Kidney capillary endothelial cell (primary cell): ENCODE measurements at places on chromosomes 1 and 21.

GRCh38 chr21:44890961-44891541, 17.6 kb upstream of the PTTG1IP start:
- DNase-seq, result no peak

DNA sequence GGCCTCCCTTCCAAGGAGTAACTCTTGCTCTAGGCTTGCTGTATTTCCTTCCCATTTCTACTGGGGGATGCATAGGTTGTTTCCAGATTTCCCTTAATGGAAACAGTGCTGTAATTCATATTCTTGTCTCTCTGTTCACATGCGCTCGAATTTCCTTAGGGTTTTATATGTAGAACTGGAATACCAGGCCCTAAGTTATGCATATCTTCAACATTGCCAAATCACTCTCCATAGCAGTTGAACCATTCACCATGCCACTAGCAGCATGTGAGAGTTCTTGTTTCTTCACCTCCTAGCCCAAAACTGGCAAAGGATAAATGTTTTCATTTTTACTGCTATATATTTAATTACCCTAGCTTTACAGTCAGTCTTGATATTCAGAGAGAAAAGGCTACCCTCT, 12.8 kb downstream of the MAP10 start:
- DNase-seq, result no peak

- peak; percentile 46 for DNase-seq
Measured at GRCh38 chr1:6026095-6026809, 19.4 kb upstream of the KCNAB2 start.

DNA sequence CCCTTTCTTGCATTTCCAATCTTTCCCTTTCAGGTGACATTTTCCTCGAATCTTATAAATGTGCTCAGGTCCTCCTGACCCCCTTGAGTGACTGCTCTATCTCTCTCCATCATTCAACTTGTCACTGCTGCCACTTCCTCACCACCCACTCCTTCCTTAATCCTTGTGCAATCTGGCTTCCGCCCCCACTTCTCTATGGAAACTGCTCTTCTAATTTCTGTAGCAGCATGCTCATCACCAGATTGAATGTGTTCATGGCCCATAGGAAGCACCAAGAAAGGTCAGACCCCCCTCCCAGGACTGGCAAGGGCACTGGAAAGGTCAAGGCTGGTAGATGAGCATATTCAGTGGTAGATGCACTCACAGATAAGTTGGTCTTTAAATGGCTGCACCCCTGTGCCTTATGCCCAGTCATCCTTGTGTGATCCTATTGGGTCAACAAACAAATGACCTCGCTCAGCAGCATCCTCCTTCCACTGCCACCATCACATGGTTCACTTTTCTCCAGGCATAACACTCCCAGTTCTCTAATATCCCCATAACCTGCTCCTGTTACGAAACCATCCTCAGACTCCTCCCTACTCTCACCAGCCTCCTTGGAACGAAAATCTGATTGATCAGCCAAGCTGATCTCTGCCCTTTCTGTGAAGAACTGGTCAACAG, 288.5 kb upstream of the POU3F1 start:
- DNase-seq, result no peak

GRCh38 chr1:239987103-239987745, 104.5 kb upstream of the FMN2 start:
- DNase-seq, result peak; percentile 49

- no peak for DNase-seq
Measured at GRCh38 chr1:240391660-240392260, 220.2 kb downstream of the GREM2 start.

GRCh38 chr1:156560585-156561163, 11.7 kb downstream of the IQGAP3 start:
- DNase-seq, result no peak

- no peak for DNase-seq
Measured at GRCh38 chr1:83929184-83929583, 69.7 kb downstream of the TTLL7 start.

DNA sequence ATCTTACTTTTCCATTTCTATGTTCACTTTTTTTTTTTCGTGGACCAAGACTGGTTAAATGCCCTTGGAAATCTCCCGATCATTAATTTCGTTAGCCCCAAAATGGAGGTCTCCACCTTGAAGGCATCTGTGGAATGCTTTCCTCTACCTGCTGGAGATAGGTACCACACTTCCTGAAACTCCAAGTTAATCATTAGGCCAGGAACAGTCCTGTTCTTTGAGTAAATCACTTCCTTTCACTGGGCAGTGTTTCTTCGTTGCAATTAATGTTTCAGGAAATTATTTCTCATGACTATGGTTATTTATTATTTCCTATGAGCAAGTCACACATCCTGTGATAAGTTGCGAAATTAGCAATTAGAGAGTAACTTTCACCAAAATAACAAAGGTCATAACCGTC, 225.2 kb upstream of the LYPLAL1 start:
- no peak for DNase-seq

DNA sequence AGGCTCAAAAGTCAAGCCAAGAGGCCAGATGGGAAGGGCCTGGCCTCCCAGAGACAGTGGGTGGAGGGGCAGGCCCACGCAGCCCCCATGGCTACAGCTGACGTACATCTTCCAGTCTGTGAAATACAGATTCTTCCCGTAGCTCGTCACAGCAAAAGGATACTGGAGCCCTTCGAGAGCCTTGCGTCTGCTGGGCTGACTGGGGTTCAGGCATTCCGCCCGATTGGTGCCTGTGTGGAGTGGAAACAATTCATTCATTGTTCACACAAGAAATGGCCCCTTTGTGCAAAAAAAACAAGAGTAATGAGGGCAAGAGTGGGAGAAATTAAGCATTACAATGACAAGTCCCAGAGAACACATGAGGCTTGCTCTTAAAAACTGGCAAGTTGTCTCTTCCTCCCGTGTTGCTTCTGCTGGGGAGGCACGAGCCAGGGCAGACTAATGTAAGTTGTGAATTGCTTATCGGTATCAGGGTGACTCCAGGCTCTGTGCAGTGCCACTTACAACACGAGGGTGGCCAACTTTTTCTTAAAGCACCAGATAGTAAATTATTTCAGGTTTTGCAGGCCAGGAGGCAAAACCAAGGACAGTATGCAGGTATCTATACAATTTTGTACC, 85.1 kb downstream of the NID1 start:
- no peak for DNase-seq
